ENCODE measurements at places on chromosomes 5 and 9.

DNA sequence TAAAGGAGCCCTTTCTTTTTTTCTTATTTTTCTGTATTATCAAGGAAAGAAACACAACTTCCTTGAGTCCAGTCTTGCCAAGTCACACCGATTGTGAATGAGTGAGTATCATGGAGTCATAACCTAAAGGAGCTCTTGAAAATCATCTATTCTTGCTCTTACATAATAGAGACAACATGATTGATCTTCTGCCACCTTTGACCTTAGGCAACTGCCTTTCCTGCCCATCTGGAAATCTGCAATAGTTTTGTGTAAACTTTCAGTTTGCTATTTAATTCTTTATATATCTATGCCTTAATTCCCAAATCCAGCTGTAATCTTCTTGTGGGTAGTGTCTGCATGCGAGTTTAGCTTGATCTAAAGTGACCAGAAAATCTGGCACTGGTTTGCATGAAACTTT lies 149.9 kb upstream of the FST start:
- DNase-seq: no peak

DNA sequence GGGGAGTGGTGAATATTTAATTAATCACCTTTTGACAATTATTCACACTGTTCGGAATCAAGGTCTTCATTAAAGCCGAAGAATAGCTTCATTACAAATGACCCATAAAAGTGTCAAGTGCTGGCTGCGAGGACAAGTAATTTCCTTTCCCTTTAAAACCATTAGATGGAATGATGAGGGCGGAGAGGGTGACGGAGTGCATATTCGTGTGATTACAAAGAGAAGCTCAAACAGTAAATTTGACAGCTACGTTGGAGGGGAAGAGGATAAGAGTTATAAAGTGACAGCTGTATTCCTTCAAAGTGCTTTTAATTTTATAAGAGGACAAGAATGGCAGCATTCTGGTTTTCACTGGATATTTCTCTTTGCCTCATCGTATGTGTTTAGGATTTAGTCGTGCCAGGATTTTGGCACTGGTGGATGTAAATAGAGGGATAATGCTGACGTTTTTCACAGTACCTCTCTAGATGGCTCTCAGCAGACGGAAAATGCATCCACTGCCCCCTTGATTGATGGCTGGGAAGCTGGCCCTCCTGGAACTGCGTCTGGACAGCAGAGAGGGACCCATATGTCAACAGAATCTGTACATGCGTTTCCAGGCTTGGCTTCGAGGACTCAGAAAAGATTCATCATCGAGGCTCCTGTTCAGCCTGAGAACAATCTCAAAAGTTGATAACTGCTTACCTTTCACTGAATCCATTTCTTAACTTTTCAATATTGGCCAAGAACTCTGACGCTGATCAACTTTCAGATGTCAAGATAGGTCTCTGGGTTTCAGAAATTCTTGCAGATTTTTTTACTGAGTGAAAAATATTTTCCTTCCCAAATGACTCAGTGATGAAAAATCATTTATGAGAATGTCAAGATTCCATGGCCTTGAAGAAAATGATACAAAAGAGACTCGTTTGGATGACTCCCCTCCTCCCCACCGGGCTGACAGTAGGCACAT lies 50.4 kb upstream of the IRX2 start:
- no peak for DNase-seq

DNA sequence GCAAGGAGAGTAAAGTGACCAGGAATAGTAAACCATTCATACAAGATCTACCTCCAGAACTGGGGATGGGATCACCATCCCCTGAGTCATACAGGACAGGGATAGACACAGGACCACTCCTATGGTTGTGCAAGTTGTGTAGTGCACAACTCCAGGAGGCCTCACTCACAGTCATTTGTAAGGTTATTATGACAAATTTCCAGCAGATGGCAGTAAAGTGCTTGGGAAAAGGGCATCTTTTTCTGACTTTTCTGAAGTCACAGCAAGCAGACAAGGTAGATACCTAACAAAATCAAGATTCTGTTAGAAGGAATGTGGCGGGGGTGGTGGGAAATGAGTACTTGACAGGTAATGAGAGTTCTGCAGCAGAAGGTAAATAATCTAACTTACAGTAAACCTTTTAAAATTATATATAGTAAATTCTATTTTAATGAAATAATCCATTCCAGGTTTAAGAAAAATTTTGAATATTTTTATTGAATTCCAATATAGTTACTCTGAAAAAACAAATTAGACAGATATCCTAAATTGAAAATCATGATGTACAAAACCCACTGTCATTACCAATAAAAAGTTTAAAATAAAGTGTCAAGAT lies 16.7 kb upstream of the KIF27 start:
- DNase-seq: peak; percentile 55

DNA sequence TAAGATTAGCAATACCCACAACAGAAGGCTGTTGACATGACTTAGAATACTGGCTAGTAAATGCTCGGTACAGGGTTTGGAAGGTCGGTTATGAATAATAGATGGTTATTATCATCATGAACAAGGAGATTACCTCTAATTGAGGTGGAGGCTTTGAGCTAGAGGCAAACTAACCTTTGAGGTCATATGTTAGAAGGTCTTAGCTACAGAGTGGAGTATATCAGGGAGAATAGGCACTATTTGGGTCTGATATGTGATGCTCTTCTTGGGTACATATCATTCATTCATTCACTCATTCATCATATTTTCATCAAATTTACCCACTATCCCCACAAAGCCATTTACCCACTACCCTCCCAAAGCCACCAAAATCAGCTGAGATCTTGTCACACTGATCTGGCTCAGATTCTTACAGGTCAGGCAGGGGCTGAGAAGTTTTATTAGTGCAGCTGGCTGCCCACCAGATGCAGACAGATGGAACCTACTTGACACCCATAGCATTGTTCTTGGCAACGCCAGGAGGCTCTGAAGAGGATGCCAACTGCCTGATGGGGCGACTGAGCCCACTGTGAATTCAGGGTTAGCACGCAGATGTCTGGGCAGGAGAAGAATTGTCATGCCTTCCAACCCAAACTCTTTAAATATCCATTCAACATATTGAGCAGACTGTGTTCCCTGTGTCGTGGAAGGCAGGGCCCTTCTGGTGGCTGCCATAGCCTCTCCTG lies 90.2 kb upstream of the SH3PXD2B start:
- DNase-seq: no peak

- DNase-seq: peak; percentile 14
Observed at GRCh38 chr9:100322954-100323536, 29.7 kb downstream of the TEX10 start.

- peak; percentile 70 for DNase-seq
Observed at GRCh38 chr9:4371108-4371507, 71.2 kb upstream of the GLIS3 start.

- no peak for DNase-seq
Observed at GRCh38 chr5:79171635-79172245, 60.1 kb downstream of the BHMT start.

GRCh38 chr9:6197330-6197729 lies 18.3 kb upstream of the IL33 start:
- peak; percentile 31 for DNase-seq

DNA sequence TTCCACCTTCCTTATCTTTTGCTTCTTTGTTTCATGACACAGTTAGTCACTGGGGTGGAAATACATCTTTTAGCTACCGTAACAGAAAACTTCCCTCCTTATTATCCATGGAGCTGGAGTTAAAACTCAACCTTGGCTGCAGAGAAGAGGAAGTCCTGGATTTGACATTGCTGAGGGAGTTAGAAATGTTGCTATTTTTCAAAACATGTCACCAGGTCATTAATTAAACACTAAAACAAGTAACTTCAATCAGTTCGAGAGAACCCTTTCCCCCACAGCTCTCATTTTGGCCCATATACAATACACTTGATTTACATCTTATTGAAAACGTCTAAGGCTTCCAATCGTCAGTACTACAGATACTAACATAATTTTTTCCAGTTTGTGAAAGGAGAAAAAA lies 237.9 kb upstream of the CD180 start:
- DNase-seq: no peak

- DNase-seq: no peak
Observed at GRCh38 chr5:2900360-2900759, 148.9 kb upstream of the IRX2 start.

- no peak for DNase-seq
Observed at GRCh38 chr5:133509742-133510079, 102.6 kb downstream of the FSTL4 start.

- DNase-seq: no peak
Observed at GRCh38 chr9:134783699-134784039, 96.9 kb upstream of the FCN2 start.

- DNase-seq: no peak
Observed at GRCh38 chr5:149288436-149288835, 16.8 kb downstream of the AFAP1L1 start.

DNA sequence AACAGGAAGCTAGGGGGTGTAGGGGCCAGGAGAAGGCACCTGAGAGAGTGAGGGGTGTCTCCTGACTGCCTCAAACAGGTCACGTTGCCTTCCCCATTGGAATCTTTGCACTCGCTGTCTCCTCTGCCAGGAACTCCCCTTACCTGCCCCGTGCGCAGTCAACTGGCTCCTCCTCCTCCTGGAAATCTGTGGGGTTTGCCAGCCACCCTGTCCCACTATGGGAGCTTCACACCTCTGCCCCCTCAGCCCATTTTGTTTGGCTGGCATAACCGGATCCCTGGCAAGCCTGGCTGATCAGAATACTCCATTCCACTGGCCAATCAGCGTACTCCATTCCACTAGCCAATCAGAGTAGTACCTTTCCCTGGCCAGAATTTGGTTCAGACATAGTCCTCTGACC lies 10.4 kb upstream of the SLC34A1 start:
- no peak for DNase-seq

DNA sequence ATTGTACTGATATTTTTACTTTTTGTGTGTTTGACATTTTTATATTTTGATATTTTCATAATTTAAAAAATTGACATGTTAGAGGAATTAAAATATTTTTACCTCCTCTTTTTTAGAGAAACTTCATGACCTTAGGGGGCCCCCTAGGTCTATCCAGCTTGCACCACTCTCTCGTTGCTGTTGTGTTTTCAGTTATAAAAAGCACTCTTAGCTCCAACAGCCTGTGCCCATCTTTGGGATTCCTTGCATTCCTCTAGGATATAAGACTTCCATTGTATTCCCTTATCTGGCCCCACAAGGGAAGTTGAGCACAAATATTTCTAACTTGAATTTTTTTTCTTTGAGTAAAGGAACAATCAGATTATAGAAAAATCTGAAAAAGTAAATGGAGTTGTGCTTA lies 245.3 kb downstream of the SH3GL2 start:
- no peak for DNase-seq

DNA sequence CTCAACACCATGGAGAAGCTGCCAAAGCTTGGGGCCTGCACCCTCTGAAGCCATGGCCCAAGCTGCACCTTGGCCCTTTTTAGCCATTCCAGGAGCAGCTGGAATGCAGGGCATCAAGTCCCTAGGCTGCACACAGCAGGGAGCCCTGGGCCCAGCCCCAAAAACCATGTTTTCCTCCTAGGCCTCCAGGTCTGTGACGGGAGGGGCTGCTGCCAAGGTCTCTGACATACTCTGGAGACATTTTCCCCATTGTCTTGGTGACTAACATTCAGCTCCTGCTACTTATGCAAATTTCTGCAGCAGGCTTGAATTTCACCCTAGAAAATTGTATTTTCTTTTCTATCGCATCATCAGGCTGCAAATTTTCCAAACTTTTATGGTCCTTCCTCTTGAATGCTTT lies 64.6 kb downstream of the ELOVL7 start:
- no peak for DNase-seq

- DNase-seq: no peak
Observed at GRCh38 chr5:83107692-83108420, 30.5 kb downstream of the XRCC4 start.

DNA sequence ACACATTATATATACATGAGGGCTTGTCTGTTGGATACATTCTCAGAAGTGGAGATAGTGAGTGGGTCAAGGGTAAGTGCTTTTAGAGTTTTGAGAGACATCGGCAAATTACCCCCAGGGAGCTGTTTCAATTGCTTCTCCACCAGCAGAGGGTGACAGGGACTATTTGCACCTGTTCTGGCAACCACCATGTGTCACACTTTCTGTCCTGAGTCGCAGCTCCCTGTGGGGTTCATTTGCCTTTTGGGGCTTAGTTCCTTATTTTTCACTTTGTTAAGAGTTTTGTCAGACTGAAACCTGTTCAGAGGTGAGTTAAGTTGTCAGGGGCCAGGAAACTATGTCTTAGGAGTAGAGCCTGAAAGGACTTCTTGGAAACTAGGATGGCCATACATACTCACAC lies 20.1 kb upstream of the SLC36A1 start:
- DNase-seq: no peak

GRCh38 chr5:167166696-167167095 lies 1124.7 kb upstream of the WWC1 start:
- no peak for DNase-seq

DNA sequence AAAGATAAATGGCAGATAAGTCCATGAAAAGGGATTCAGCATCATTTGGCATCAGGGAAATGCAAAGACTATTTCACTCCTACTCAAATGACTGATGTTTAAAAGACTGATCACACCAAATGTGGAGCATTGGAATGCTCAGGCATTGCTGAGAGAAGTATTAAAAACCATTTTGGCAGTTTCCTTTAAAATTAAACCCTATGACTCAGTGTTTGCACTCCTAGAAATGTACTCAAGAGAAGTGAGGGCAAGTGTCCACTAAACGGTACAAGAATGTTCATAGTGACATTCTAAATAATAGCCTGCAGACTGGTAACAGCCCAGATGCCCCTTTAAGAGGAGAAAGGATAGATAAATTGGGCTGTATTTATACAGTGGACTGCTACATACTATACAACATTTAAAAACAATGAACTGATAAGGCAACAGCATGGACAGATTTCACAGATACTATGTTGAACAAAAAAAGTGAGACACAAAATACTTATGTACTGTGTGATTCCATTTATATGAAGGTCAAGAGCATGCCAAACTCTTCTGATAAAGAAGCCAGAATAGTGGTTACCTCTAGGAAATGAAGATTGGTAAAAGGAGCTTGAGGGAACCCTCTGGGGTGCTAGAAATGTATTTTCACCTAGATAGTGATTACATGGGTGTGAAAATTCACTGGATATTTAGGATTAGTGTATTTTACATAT lies 24.6 kb downstream of the APC start:
- DNase-seq: peak; percentile 5

Measured in AG08396 (cell line).